ENCODE measurements at places on chromosomes 11 and 22.
A peak's percentile ranks its signal among the peaks of the same experiment; 100 is the strongest.

- DNase-seq: no peak
Observed at GRCh38 chr11:11983427-11983826, 25.0 kb downstream of the DKK3 start.

- DNase-seq: no peak
Observed at GRCh38 chr11:20159466-20160381, 551 bp downstream of the DBX1 start.

DNA sequence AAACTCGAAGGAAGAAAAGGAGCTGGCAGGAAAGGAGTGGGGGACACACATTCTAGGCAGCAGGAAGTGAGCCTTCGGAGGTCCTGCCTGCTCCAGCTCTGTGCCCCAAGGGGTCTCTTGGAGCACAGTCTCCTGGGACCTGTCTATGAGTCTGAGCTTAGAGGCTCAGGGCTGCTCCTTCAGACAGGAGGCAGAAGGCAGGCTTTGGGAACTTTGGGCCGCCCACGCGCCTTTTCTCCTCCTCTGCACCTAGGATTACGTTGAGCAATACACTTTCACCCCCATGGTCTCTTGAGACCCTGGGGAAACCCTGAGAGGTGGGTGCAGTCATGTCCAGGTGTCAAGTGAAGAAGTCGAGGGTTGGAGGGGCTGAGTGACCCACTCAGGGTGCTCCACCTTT lies 965 bp downstream of the TCN2 start:
- no peak for DNase-seq

GRCh38 chr11:117815262-117815803 lies 9.2 kb downstream of the FXYD2 start:
- no peak for DNase-seq

DNA sequence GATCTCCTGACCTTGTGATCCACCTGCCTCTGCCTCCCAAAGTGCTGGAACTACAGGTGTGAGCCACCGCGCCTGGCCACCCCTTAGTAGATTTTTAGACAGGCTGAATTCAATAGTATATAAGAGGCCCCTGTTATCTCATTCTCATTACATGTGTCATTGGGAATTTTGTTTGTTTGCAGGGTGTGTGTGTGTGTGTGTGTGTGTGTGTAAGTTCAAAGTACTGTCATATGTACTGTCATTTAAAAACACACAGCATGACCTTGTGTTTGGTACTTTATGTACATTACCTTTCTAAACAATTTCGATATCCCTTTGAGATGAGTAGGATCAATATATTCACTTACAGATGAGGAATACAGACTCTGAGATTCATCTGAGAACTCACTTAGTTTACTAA lies 118.7 kb upstream of the TTC12 start:
- DNase-seq: no peak

GRCh38 chr11:115718106-115718505 lies 213.9 kb upstream of the CADM1 start:
- no peak for DNase-seq

- DNase-seq: no peak
Observed at GRCh38 chr22:50724616-50725015, 13.4 kb upstream of the ACR start.

DNA sequence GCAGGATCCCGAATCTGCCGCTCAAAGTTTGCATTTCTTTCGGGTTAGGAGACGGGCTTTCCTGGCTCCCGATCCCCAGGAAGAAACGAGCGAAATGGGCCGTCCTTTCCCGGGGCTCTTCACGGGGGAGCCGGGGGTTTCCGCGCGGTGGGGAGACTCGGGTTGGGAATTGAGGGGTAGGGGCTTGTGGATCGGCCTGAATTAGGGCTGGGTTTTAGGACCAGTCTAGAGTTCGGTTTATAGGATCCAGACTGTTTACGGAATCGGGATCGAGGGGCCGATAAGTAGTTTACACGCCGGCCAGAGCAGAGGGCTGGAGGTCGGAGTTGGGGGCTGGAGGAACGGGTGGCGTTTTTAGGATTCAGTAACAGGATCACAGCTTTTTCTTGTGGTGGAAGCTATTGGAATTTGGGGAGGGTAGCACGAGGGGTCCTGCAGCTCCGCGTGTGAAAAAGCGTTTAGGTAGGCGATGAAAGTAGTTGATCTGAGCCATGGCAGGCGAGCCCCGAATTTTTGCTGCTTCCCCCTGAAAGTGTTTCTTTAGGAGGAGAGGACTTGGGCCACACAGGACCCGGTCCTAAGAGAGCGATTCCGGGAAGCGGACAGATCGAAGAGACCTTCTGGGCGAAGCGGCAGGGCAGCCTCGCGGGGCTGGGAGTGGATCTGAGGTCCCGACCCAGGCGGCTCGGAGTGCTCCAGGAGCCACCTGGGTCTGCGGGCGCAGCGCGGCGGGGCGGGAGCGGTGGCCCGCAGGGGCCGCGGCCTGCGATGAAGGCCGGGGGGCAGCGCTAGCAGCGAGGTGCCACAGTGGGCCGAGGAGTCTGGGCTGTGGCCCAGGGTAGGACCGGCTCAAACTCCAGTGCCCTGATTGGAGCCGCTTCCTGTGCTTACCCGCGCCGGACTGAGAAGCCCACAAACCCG lies 1.6 kb downstream of the PKNOX2 start:
- DNase-seq: no peak

GRCh38 chr22:24504540-24504939 lies 9.4 kb downstream of the UPB1 start:
- no peak for DNase-seq

DNA sequence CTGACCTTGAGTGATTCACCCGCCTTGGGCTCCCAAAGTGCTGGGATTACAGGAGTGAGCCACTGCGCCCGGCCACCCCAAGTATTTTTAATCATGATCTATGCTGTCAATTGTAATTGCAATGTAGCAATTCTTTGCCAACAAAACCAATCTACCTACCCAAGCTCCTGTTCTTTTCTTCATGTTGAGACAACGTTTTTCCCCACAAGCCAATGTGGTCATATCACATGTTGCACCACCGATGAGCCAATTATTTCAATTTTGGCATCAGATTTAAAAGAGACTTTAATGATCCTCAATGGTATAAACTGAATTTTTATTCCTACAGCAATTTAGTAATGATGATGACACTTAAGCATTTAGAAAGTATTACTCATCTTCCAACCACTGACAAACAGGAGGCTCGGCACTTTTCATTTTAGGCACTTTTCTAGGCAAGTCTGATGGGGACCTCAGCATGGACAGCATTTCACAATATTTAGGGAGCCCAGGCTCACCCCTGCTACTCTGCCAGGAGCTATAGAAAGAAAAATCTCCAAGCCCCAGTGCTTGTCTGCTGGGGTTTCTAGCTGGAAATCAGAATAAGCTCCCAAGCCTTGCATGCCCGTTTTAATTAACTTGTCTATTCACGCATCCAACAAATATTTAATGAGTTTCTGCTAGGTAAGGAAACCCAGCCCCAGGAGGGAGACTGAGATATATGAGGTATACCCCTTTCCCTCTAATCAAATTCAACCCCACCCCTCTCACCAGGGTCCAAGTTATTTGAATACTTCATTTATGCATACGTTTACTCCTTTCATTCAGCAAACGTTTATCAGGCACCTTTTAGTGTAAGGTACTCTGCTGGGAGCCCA lies 291.4 kb downstream of the ST3GAL4 start:
- DNase-seq: no peak

- no peak for DNase-seq
Observed at GRCh38 chr11:99142237-99142636, 121.5 kb downstream of the CNTN5 start.

DNA sequence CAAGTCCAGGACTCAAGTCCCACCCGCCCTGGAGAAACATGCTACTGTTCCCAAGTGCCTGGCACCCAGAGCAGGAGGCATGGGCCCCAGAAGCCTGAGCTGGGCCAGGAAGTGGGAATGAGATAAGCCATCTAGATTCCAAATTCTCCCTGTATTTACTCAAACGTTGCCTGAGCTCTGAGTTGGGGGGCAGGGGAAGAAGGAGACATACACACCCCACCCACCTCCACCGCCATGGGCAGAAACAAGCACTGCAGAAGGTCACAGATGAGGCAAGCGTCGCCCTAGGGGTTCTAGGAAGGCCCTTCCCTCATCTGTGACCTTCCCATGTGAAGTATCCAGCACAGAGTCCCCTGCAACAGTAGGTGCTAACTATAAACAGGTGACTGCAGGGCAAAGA lies 54.0 kb downstream of the PLEKHA7 start:
- DNase-seq: no peak

DNA sequence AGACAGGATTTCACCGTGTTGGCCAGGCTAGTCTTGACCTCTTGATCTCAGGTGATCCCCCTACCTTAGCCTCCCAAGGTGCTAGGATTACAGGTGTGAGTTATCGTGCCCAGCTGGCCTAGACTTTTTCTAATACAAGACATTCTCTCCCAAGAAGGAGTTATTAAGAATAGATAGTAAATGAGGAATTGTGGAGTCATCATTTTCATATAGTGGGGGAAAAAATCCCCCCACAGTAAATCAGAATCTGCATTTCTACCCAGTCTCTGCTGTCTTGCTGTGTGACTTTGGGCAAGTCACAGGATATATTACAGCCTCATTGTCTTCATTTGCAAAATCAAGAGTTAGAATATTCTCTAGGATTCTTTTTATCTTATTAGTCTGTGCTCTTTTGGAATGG lies 21.6 kb downstream of the SLC6A5 start:
- DNase-seq: no peak

DNA sequence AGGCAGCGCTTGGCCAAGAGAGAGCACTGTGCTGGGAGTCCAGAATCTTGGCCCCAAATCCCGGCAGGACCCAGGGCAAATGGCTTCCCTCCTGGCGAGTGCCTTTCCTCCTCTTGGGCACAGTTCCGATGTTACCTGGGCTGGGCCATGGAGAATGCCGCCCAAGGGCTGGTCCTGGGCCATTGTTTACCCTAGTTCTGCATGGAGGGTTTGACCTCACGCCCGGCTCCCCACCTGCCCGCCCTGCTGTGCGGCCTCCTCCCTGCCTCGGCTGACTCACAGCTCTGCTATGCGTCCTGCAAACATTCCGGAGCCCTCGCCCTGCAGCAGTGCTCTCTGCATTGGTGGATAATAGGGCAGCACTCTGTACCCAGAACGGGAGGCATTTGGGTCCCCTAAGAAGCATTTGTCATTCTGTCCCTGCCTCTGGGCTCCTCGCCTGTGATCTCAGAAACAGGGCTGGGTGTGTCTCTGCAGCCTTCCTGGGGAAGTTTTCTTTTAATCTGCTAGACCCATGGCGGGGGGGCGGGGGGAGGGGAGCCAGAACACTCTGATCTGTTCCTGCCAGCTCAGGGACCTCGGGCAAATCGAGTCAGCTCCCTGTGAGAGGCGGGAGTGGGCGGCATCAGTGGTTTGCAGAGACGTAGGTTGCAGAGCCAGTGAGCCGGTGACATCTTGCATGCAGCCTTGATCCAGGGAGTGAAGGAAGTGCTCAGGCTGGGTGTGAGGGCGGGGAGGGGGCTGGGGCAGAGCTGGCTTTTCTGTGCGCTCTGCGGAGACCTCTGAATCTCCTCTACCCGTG lies 32.9 kb upstream of the SMIM38 start:
- DNase-seq: peak; percentile 16

DNA sequence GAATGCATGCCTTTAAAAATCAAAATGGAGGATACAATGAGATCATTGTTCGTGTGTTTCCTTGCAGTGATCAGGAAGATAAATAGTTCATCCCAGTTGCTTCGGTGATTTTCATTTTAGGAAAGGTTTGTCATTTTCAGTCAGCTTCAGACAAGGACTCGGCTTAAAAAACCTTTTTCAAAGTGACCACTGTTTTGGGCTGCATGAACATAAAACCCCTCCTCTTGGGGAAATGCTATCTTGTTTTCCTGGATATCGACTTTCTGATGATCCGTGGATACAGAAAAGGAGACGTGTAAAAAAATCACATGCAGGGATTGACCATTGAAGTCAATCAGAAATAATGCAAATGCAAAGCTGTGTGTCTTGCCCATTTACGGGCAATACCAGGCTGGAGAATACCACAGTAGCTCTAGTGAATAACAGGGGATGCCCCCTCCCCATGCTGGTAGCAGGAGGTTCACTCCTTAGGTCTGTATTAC lies 146.8 kb downstream of the MAML2 start:
- DNase-seq: no peak

DNA sequence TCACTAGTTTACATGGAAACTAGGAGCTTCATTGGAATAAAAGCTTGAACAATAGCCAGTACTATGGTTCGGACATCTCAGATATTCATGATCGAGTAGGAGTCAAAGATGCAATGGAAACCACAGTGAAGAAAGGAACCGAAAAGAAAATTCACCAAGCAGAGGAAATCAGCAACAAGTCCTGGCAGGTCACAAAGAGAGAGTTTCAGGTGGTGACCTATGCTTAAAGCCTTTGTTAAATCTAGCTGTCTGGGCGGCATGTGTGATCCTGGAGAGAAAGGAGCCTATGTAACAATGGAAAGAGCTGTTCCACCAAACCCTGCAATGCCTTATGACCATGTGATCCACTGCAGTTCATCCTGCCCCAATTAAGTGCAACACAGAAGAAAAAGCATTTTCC lies 68.9 kb upstream of the POU2AF2 start:
- DNase-seq: no peak

DNA sequence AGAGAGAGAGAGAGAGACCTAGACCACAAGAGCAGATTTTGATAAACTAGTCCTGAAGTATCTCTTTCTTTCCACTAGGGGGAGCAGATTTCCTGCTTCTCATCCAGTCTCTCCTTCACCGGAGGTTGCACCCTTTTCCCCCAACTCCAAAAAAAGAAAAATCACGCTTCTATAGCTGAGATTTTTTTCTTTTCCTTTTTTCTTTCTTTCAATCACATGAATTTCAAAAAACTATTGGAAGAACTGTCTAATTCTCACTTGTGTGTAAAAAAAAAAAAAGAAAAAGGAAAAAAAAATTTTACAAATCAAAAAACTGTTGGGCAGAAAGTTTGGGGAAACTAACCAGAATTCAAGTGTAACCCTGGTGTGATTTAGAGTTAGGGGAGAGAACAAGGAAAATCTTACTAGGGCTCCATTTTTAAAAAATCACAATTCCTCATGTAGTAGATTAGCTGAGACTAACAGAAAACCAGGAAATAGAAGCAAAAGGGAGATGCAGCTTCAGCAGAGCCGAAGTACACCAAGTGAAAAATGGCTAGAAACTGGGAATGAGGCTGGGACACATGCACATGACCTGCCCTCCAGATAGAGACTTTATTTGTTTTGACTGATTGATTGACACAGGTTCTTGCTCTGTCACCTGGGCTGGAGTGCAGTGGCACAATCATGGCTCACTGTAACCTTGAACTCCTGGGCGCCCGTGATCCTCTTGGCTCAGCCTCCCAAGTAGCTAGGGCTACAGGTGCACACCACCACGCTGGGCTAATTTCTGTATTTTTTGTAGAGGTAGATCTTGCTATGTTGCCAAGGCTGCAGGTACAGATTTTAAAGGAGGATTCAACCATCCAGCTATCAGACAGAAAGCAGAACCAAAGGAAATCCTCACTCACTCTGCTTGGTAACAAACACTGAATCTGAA lies 27.1 kb downstream of the SDHD start:
- DNase-seq: no peak
